ENCODE measurements at places on chromosomes 16 and 17.
A peak's percentile ranks its signal among the peaks of the same experiment; 100 is the strongest.

DNA sequence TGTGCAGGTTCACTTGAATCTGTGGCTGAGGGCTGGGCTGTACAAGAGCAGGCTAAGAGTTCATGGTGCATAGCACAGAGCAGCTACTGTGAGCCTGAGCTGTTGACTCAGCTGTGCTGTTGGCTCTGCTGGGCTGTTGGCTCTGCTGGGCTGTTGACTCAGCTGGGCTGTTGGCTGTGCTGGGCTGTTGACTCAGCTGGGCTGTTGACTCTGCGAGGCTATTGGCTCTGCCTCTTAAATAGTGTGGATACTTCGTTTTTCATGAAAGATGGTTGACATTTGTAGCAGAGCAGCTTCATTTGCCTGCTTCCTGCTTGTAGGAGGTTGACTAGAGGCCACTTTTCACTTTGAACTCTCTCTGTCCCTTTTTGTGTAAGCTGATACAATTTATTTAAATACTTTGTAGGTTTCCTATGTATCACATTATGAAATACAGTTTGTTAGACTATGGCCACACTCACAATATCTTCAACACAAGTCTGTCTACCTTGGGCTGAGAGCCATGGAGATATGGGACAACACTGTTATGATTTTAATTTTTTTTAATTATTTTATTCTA lies 40.3 kb upstream of the CCNF start:
- peak; percentile 27 for DNase-seq

GRCh38 chr16:9761870-9762269 lies 420.4 kb downstream of the GRIN2A start:
- DNase-seq = no peak

GRCh38 chr17:49926886-49927285 lies 42.1 kb upstream of the DLX4 start:
- no peak for DNase-seq

- DNase-seq = no peak
Observed at GRCh38 chr16:51989637-51990230, 557.2 kb downstream of the TOX3 start.

- no peak for DNase-seq
Observed at GRCh38 chr16:4613636-4614570, 785 bp downstream of the UBALD1 start.

DNA sequence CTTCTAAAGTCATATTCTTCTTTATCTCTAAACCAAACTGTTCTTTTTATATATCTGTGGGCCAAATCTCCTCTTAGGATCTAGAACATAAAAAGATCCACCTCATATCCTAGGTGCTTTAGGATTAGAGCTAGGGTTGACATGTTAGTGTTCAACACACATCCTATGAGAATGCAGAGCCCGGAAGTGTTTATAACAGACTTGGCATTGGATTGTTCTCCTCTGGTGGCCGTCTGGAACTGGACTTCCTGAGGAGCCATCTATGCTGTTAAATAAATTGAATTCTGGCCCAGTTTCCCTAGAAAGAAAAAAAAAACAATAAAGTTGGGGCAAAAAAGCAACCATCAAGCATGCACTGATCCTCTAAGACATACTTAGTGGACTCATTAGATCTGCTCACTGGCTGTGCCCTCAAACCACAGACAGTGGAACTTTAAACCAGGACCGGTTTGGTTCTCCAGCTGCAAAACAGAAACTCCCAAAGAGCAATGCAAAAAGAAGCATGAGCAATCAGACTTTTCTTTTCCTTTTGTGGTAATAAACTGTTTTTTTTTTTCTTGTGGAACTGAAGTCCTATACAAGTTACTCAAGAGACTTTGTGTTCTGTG lies 182.5 kb downstream of the ZNF18 start:
- DNase-seq = no peak

- DNase-seq = no peak
Observed at GRCh38 chr17:43085474-43085873, 39.7 kb downstream of the BRCA1 start.

DNA sequence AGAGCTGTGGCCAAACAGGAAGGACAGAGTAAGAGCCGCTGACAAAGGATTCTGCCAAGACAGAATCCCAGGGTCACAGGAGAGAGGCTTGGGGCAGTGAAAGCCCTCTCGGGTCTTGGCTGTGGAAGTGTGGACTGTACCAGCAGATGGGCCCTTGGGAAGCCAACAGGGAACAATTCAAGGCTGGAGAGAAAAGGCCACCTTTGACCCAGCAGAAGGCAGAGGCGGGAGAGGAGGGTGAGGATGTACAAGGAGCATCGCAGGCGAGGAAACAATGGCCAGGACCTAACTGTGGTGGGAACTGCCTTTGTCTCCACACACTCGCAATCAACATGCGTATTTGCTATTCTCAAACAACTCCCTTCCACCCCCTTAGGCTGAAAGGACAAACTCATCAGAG lies 15.7 kb downstream of the CARHSP1 start:
- no peak for DNase-seq

DNA sequence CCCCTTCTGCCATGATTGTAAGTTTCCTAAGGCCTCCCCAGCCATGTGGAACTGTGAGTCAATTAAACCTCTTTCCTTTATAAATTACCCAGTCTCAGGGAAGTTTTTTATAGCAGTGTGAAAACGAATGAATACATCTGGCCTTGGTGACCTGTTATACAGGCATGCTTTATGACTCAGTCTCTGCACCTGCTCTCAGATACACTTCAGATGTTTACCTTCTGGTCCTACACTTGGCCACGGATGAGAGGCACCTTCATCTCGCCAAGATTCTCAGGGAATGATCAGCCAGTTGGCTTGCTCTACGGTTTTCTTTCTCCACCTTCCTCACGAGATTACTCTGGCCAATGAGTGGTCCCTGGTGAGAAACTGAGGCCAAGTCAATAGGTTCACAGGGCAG lies 304.7 kb downstream of the CA10 start:
- DNase-seq = no peak

- DNase-seq = no peak
Observed at GRCh38 chr16:81718637-81719036, 60.5 kb upstream of the PLCG2 start.

GRCh38 chr17:7218166-7218565 lies 1.5 kb downstream of the DLG4 start:
- DNase-seq = no peak

GRCh38 chr17:79698146-79698846 lies 32.4 kb upstream of the ENPP7 start:
- no peak for DNase-seq

DNA sequence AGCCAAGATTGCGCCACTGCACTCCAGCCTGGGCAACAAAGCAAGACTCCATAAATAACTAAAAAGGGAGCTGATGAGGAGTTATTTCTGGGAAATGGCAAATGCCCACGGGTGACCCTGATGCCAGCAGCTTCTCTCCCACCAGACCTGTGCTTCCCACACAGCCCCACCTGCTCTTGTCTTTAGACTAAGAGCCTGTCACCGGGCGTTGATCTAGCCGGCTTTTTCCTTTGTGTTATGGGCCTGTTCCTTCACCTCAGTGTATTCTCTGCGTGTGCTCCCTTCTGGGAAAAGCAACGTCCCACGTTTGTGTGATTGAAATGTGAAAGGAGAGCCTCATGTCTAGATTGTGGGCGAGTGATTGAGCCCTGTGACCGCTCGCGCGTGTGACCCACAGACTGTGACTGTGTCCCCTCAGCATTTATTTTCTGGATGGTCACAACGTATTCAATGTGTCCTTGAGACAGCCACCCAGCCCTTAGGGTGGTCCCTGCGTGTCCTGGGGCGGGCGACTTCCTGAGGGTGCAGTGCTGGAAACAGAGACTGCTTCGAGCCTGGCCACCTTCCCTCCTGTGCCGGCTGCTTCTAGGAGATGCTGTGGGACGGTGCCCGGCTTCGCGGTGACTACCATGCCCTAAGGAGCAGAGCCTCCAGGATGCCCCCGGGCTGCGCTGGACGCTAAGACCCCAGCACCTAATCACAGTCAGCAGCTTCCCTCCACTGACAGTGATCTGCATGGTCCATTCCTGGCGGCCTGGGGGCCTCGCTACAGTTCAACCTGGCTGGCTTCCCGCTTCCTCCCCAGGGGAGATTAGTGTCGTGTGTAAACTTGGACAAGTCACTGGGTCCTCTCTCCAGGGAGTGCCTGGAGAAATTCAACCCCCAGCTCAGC lies 7.8 kb upstream of the RNPS1 start:
- no peak for DNase-seq

DNA sequence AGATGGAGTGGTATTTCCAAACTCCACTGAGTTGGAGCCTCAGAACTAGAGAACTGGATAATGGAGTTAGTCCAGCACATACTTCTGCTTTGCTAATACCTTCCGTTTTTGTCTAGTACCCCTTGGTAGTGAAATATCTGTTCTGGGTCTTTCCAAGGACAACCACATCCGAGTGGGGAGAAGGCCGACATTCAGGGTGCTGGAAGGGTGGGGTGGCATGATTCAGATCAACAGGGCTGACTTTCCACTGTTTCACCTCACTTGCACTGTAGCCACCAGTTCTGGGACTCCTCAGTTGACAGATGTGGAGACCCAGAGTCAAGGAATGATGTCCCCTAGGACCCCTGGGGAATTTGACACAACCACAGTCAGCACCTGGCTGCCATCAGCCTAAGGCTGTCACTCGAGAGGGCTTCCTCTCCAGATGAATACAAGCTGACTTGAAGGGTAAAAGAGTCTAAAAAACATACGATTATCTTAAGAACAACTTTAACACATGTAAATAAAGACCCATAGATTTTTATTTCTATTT lies 84.8 kb upstream of the HNF1B start:
- no peak for DNase-seq

DNA sequence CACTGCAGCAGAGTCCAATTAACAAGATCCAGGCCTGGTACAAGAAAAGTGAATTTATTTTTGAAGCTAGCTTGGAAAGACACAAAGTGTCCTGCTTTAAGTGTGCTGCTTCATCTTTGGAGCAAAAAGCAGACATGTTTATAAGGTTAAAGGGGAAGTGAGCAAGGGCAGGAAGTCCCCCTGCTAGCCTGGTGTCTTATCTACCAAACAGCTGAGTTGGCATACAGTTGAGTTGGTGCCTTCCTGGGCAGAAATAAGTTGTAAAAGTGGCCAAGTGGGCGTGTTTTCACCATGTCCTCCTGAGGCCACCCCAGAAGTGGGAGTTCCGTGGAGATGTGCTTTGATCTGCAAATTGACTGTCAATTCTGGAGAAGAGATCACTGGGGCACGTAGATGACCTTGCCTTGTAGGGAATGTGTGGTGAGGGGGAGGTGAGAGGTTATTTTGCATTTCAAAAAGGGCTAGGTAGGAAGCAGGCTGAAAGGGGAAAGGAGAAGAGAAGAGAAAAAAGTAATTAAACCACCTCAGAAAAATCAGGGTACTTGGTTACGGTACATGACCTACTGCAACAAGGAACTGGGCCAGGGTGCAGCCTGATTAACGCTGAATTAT lies 38.3 kb upstream of the HSBP1 start:
- no peak for DNase-seq

- DNase-seq = no peak
Observed at GRCh38 chr17:36702636-36703035, 101.3 kb downstream of the MRM1 start.

- no peak for DNase-seq
Observed at GRCh38 chr16:4245077-4245791, 3.4 kb upstream of the SRL start.

GRCh38 chr17:50176559-50177357 lies 11.0 kb downstream of the SGCA start:
- no peak for DNase-seq

- no peak for DNase-seq
Observed at GRCh38 chr16:19555938-19556771, 652 bp downstream of the VPS35L start.

DNA sequence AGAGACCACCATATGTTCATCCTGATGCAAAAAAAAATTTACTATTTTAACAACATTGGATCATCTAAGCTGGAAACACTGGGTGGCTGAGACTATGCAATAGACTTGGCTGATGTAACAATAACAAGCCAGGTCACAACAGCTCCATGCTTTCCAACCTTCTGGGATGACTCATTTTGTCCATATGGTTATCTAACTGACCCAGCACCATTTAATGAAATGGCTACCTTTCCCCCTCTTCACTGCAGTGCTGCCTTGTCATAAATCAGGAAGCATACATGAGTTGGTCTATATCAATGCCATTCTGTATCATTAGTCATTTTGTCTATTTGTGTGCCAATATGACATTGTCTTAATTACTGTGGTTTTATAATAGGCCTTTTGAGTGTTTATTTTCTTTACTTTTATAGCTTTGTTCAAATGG lies 217.6 kb upstream of the KCNJ16 start:
- DNase-seq = no peak
